ENCODE measurements at places on chromosomes 4 and X.
A peak's percentile ranks its signal among the peaks of the same experiment; 100 is the strongest.

- DNase-seq: no peak
These were observed 22.4 kb upstream of the ARMCX4 start for GRCh38 chrX:101462892-101463291.

DNA sequence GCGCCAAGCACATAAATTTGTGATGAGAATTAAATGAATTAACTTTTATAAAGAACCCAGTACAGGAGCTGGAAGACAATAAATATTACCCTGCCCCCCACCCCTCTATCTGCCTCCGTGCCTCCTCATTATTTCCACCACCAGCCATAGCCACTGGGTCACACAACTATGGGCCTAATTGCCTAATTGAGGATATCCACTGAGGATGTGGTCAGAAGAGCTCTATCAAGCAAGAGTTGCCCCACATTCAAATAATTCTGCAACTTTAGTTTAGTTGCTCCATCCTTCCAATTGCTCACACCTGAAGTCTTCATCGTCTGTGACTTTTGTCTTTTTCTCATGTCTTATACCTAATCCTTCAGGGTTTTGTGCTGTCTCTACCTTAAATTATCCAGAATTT, 9.5 kb upstream of the CXCL8 start:
- no peak for DNase-seq

- DNase-seq: no peak
These were observed 19.2 kb downstream of the CD38 start for GRCh38 chr4:15797320-15797719.

DNA sequence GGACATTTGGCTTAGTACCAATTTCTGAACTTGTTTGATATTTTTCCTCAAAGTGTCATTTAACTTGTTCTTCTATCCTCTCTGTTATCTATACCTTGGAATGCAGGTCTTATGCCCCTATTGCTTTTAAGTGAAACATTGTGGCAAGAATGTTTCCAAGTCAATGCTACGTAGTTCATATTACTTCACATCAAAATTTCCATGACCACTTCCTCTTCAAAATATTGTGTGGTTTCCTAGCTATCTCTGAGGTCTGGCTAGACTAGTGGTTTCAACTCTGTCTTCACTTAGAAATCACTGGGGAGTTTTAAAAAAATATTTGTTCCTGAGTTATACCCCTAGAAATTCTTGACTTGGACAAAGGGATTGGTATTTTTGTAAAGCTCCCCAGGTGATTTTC, 20.2 kb upstream of the RASGEF1B start:
- no peak for DNase-seq

GRCh38 chr4:16860516-16860915, 37.9 kb downstream of the LDB2 start:
- no peak for DNase-seq

GRCh38 chrX:84188320-84188834, 378 bp upstream of the RPS6KA6 start:
- peak; percentile 35 for DNase-seq

DNA sequence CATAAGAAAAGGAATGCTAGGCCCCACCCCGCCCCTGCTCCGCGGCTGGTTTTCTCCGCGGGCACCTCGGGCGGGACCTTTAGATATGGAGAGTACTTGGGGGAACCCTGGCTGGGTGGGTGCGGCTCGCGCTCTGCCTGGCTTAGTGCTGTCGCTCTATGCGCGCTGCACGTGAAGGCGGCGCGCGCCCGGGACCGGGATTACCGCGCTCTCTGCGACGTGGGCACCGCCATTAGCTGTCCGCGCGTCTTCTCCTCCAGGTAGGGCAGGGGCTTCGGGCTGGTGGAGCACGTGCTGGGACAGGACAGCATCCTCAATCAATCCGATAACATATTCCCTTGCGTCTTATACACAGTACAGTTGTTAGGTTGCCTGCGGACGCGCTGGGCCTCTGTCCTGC, 56.0 kb downstream of the MAGEB10 start:
- no peak for DNase-seq

- DNase-seq: no peak
These were observed 231.7 kb downstream of the C4orf33 start for GRCh38 chr4:129327637-129328036.
